M059J (cell line): ENCODE measurements at places on chromosomes 3 and 15.
A peak's percentile ranks its signal among the peaks of the same experiment; 100 is the strongest.

GRCh38 chr3:42705058-42705767, 2.6 kb upstream of the HHATL start:
- DNase-seq: no peak

DNA sequence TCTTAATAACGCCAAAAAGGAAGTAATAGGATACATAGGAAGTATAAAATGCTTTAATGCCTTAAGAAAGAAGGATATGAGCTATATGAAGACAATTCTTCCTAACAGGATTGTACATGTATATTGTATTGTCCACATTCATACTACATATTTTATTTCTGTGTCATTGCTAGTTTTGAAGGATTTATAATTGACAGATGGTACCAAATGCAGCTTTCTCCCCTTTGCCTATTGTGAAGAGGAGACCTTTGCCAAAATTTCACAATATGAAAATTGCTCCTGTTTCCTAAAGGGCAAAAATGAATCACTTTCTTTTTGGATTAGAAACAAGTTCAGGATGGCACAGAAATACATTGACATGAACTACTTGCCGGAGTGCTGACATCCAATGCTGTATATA, 34.8 kb upstream of the EOMES start:
- DNase-seq: no peak

GRCh38 chr15:78804391-78804792, 6.9 kb downstream of the ADAMTS7 start:
- no peak for DNase-seq

GRCh38 chr15:69277316-69277715, 21.4 kb upstream of the PAQR5 start:
- DNase-seq: no peak

DNA sequence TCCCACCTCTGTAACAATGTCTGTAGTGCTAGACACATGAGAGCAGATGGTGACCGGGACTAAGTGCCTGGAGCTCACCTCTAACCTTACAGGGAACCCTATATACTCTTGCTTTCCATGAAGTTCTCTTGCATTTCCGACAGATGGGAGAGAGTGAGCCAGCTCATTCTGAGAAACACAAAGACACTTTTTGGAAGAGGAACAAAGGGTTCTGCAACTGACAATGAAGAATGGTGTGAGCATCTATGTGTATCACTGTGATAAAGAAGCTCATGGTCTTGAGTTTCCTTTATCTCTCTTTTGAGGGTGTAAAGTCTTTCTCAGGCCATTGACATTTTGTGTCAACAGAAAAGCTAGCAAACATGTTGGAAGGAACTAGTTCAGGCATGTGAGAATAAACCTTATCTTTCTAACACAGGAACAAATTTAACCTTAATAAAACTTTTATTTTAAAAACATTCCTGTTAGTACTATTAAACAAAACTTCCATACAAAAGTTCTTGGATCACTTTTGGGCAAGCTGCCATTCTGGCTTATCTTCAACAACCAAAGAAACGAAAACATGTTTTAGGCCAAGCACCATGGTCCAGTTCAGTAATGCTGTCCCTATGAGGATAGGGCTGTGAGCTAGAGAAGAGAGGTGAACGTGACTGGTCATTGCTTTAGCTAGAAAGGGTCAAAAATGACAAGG, 142.7 kb downstream of the THRB start:
- DNase-seq: no peak

GRCh38 chr3:45491344-45491743, 103.0 kb downstream of the LARS2 start:
- DNase-seq: no peak

DNA sequence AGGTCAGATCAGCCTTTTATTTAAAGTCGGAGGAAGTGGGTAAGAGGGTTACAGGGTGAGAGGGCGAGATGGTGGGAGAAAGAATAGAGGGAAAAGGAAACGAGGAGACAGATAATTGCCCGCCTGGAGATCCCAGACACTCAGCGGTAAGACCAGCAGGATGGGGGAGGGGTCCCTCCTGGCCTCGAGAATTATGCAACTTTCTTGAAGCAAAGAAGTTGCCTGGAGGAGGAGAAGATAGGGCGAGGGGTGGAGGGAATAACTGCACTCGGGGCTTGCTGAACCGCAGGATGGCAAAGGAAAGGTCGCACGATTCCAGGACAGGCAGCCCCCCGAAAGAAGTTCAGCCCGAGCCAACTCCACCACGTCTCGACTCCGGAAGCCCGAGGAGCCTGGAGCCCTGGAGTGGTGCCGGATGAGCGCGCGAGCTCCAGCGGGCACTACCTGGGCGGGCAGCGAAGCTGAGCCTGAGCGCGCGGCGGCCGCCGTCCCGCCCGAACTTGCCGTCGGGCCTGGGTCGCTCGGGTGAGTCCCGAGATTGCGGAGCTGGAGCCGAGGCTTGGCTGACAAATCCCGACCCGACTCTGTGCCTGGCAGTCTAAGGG, 402 bp downstream of the WWTR1 start:
- peak; percentile 75 for DNase-seq

- peak; percentile 62 for DNase-seq
Measured at GRCh38 chr3:171168086-171168485, 141.6 kb upstream of the SLC2A2 start.

DNA sequence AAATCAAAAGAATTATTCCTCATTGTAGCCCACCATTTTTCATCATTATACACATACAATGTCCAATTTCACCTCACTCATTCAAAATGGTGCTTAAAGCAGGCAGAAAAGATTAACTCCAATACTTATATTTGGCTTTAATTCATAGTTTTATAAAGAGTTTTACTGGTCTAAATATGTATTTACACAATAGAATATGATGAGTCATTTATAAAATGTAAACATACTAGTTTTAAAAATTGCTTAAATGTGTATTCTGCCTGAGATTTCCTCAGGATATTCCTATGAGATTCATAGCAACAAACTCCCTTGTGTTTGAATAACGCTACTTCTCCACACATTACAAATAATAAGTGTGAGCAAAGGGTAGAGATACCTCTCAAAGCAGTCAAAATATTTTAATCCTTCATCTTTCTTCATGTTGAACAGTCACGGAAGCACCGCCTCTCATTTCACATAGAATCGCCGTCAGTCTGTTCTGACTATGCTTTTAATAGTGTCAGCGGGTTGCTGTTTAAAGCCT, 75.7 kb upstream of the GBE1 start:
- no peak for DNase-seq

GRCh38 chr3:107663266-107663665, 140.5 kb downstream of the BBX start:
- DNase-seq: no peak

GRCh38 chr3:1404270-1404962, 311.6 kb downstream of the CNTN6 start:
- DNase-seq: no peak

DNA sequence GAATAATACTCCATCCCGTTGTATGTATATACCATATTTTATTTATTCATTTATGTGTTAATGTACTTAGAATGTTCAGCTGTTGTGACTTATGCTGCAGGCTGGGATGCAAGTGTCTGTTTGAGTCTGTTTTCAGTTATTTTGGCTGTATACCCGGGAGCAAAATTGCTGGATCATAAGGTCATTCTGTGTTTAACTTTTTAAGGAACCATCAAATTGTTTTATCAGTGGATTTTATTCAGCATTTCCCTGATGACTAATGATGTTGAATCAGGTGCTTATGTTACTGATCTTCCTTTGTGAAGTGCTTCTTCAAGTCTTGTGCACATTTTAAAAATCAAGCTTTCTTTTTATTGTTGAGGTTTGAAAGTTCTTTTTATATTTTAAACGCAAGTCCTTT, 118.1 kb downstream of the SLC25A26 start:
- DNase-seq: peak; percentile 58

DNA sequence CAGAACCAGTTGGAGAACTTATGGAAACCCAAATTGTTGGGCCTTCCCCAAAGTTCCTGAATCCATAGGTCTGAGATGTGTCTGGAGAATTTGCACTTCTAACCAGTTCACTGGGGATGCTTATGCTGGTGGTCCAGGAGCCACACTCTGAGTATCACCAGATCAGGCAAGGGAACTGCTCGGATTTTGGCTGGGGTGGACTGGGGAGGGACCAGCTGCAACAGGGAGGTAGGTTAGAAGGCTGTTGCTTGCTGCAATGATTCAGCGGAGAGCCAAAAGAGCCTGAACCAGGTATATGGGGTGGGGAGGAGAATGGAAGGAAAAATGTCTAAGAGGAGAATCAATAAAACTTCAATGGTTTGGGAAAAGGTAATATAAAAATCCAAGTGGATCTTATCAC, 45.9 kb upstream of the EPHB1 start:
- DNase-seq: no peak

DNA sequence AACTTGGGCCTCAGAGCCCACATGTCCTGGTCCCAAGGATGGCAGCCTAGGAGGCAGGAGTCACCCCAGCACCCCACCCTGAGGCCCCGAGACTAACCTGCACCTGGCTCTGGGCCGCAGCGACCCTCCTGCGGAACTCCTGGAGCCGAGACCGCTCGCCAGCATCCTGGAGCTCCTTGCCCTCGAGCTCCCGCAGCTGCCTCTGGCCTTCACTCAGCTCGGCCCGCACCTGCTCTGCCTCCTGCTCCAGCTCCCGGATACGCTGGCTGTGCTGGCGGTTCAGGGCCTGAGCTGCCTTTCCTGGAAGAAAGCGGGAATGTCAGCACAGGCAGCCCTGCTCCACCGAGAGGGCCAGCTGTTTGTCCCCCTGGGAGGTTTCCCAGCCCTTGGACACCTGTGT, 13.2 kb downstream of the KIF7 start:
- DNase-seq: no peak

DNA sequence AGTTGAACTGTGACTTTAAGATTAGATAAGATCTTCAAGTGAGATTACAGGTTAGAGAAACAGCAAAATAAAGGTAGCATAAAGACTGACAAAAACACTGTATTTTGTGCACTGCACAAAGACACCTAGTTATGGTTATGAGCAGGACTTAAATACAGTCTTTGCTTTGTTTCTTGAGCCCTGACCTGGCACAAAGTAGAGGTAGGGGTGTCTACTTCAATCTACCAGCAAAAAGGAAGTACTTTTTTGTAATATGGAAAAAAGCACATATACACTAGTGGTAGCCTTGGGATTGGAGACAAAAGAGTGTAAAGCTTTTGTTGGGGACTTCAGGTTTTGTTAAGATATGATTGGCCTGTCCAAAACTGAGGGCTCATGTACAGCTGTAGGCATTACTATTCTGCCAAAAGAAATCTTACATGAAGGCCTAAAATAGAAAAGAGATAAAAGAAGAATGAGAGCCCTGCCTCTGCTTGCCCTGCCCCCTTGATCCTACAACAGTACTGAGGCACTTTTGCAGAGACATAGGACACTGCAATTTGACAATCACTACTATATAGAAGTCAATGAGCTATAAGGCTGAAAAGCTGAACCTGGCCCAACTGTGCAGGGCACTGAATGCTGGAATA, 194.3 kb downstream of the CBLB start:
- DNase-seq: no peak

GRCh38 chr3:40152482-40153133, 156.9 kb upstream of the EIF1B start:
- no peak for DNase-seq

- no peak for DNase-seq
Measured at GRCh38 chr3:97070302-97070701, 255.9 kb downstream of the EPHA6 start.

DNA sequence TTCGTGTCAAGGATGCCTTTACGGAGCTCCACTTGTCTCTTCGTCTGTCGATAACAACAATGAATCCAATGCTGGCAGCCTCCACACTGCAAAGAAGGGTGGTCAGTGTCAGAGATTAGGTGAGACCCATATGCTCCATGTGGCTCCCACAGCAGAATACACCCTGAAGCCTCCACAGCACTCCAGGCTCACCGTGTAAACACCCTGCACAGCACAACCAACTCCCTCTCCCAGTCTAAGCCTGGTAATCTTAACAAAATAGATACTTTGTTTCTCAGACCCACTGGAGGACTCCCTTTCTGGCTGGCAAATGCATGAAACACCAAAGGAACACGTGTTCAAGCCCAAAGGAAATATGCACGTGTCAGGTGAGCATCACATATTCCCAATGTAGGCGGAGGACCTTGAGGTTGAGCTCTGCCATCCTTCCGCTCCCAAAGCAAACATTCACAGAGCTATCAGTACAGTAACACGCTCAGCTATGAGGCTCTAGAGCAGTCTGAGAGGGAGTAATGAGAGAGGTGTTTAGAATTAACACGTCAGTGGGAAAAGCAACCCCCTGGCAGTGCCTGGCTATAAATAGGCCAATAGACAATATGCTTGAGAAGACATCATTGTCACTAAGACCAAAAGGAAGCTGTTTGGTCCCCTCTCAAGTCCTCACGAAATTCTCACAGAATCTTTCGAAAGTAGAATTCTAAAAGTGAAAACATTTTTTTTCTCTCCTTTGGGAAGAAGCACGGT, 86.7 kb downstream of the MCF2L2 start:
- DNase-seq: no peak

- no peak for DNase-seq
Measured at GRCh38 chr3:13655061-13655913, 106.4 kb downstream of the FBLN2 start.

DNA sequence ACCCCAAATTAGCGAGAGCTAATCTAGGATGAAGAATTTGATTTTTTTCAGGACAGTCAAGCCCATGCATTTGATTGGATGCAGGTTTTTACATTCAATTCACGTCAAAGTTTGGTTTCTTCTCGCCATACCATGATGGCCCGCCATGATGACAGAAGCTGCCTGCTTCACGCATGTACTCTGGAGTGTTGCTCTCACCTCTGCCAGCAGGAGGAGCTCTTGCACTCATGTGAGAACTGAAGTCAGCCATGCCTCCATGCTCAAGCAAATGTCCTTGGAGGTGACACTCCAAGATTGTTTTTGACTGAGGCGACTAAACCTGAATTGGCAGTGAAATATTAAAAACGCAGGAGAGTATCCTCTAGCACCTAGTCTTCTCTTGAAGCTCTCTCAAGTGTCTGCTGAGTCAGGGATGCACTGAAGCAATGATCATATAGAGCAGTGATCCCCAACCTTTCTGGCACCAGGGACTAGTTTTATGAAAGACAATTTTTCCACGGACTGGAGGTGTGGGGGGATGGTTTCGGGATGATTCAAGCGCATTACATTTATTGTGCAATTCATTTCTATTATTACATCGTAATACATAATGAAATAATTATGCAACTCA, 120.9 kb downstream of the SAMMSON start:
- DNase-seq: peak; percentile 57

GRCh38 chr15:45121706-45122417, 7.7 kb downstream of the DUOXA2 start:
- DNase-seq: peak; percentile 80

DNA sequence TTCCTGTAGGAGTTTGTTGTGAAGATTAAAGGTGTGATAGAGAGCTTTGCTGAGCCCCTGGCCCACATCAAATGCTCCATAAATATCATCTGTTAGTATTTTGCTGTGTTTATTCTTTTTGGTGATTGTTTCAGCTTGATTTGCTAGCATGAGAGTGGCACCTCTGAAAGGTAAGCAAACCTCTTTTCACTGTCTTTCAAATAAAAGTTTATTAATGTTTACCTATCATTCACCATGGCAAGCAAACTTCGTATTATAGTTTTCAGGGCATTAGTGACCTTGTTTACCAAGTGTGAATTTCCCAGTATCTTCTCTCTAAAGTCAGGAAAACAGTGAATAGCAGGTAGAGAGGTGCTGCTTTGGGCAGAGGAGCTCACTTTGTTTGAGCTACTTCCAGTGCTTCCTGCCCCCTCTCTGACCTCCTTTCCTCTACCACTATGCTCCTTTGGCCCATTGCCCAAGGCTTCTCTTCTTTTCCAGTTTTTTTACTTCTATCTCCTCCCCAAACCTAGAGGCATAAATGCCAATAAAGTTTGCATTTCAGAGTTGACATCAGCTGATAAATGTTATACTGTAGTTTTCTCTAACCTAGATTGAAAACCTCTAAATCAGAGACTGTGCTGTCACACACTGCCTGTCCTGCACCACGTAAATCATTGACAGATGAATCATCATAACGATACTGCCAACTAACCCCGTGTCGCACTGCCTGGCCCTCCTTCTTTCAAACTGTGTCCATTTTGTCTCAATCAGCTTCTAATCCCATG, 569.0 kb downstream of the TUSC7 start:
- DNase-seq: peak; percentile 6
